Thoracic aorta endothelial cell (primary cell): ENCODE measurements at places on chromosomes 7 and 10. TPM values are rescaled to one million over a fixed set of nuclear protein-coding genes. Genes with fewer than 3 reads are reported as not detected.

Gene MEST
- total RNA-seq: 7.2 and 9.2 TPM in 2 replicates

Gene SORBS1
- total RNA-seq: 0.93 and 2.3 TPM in 2 replicates

Gene EVX1
- not detected in 2 replicates for total RNA-seq

Gene SKIDA1
- total RNA-seq: 0.66 and 0.72 TPM in 2 replicates

Gene KCNH2
- total RNA-seq: under 0.01 and 0.07 TPM in 2 replicates

Gene ARHGAP22
- total RNA-seq: 65.8 and 76.5 TPM in 2 replicates

Gene UNCX
- not detected in 2 replicates for total RNA-seq

Gene BNIP3
- 132 and 138 TPM in 2 replicates for total RNA-seq

Gene SMURF1
- total RNA-seq: 25.3 and 30.3 TPM in 2 replicates

Gene HYCC1
- total RNA-seq: 87.9 and 108 TPM in 2 replicates

Gene OIT3
- under 0.01 TPM in 1 of 2 replicates, not detected in the other for total RNA-seq

Gene DDC
- total RNA-seq: not detected in 2 replicates

Gene GIMAP4
- total RNA-seq: 117 and 242 TPM in 2 replicates

Gene TET1
- 0.40 and 0.65 TPM in 2 replicates for total RNA-seq

Gene COL28A1
- not detected in 2 replicates for total RNA-seq

Gene WNT8B
- total RNA-seq: not detected in 2 replicates

Gene LIPK
- not detected in 2 replicates for total RNA-seq

Gene TRIP6
- total RNA-seq: 58.2 and 65.1 TPM in 2 replicates

Gene OR2A12
- not detected in 2 replicates for total RNA-seq

Gene CYTH3
- 10.1 and 11.6 TPM in 2 replicates for total RNA-seq

Gene ADAM12
- total RNA-seq: 0.14 and 0.53 TPM in 2 replicates

Gene LLCFC1
- not detected in 2 replicates for total RNA-seq

Gene HTRA1
- total RNA-seq: 22.4 and 37.0 TPM in 2 replicates

Gene BTBD16
- not detected in 2 replicates for total RNA-seq

Gene ADAMTS14
- total RNA-seq: not detected in 2 replicates

Gene KIF11
- total RNA-seq: 58.8 and 83.2 TPM in 2 replicates

Gene RBP3
- total RNA-seq: not detected in 2 replicates

Gene CFAP70
- 0.40 and 0.43 TPM in 2 replicates for total RNA-seq

Gene LBX1
- not detected in 2 replicates for total RNA-seq

Gene SEC31B
- 3.3 and 6.0 TPM in 2 replicates for total RNA-seq

Gene TMEM236
- 0.14 and 0.66 TPM in 2 replicates for total RNA-seq

Gene ABHD11
- total RNA-seq: 7.4 and 10.1 TPM in 2 replicates

Gene TMEM184A
- not detected in 2 replicates for total RNA-seq

Gene PKD1L1
- 1.6 and 1.7 TPM in 2 replicates for total RNA-seq

Gene NUTM2D
- 0.53 and 1.3 TPM in 2 replicates for total RNA-seq

Gene TBC1D12
- total RNA-seq: 16.8 and 18.9 TPM in 2 replicates

Gene MBL2
- not detected in 2 replicates for total RNA-seq

Gene FGFBP3
- 0.27 and 0.29 TPM in 2 replicates for total RNA-seq

Gene SPDYE9
- not detected in 2 replicates for total RNA-seq

Gene PRKRIP1
- 14.7 and 16.2 TPM in 2 replicates for total RNA-seq

Gene ESYT2
- 71.5 and 71.9 TPM in 2 replicates for total RNA-seq

Gene CHPF2
- total RNA-seq: 59.7 and 61.5 TPM in 2 replicates

Gene NPFFR1
- not detected in 2 replicates for total RNA-seq

Gene ELAPOR2
- total RNA-seq: 13.7 and 26.2 TPM in 2 replicates

Gene CALHM3
- total RNA-seq: not detected in 2 replicates

Gene PPP1R17
- total RNA-seq: not detected in 2 replicates

Gene NEUROG3
- not detected in 2 replicates for total RNA-seq

Gene CALML3
- not detected in 2 replicates for total RNA-seq

Gene ORAI2
- total RNA-seq: 51.2 and 62.2 TPM in 2 replicates

Gene NPC1L1
- total RNA-seq: not detected in 2 replicates

Gene SRRM3
- 0.80 and 0.86 TPM in 2 replicates for total RNA-seq

Gene CYP3A7
- 0.07 and 0.27 TPM in 2 replicates for total RNA-seq

Gene UPK3B
- 0.13 TPM in 1 of 2 replicates, not detected in the other for total RNA-seq

Gene RHOBTB1
- total RNA-seq: 27.8 and 30.3 TPM in 2 replicates

Gene DBNL
- total RNA-seq: 93.8 and 105 TPM in 2 replicates

Gene GNGT1
- not detected in 2 replicates for total RNA-seq
